A549 treated with Mapracorat at 1 μM for 4 hours (cell line): ENCODE measurements at places on chromosomes 1 and 21. TPM values are rescaled to one million over a fixed set of nuclear protein-coding genes. Genes with fewer than 3 reads are reported as not detected.

Gene OR2W3
- not detected in 5 replicates for total RNA-seq

Gene PYCR2
- 44.3 to 57.3 TPM (median 54.9 TPM) in 5 replicates for total RNA-seq

Gene INTS3
- 16.0 to 19.9 TPM (median 18.2 TPM) in 5 replicates for total RNA-seq

Gene EPS15
- total RNA-seq, result 8.8 to 13.8 TPM (median 11.9 TPM) in 5 replicates

Gene FNDC5
- total RNA-seq, result 0.17 to 0.80 TPM (median 0.30 TPM) in 5 replicates

Gene RHOU
- 7.3 to 10.1 TPM (median 9.5 TPM) in 5 replicates for total RNA-seq

Gene SIK1
- 12.1 to 19.5 TPM (median 16.2 TPM) in 5 replicates for total RNA-seq

Gene ST6GALNAC5
- not detected in 5 replicates for total RNA-seq

Gene CD1C
- total RNA-seq, result not detected in 5 replicates

Gene TSPAN2
- total RNA-seq, result 0.94 to 1.5 TPM (median 1.1 TPM) in 5 replicates

Gene RAB3B
- total RNA-seq, result 5.3 to 9.0 TPM (median 6.0 TPM) in 5 replicates

Gene GNG12
- total RNA-seq, result 56.6 to 70.6 TPM (median 67.8 TPM) in 5 replicates

Gene SLC6A17
- total RNA-seq, result 4.1 to 5.9 TPM (median 5.6 TPM) in 5 replicates

Gene DOP1B
- total RNA-seq, result 3.1 to 5.1 TPM (median 3.5 TPM) in 5 replicates

Gene SLC16A1
- total RNA-seq, result 42.5 to 47.3 TPM (median 45.8 TPM) in 5 replicates

Gene PTPRC
- not detected in 5 replicates for total RNA-seq

Gene TSPEAR
- not detected in 5 replicates for total RNA-seq

Gene NEGR1
- total RNA-seq, result not detected in 5 replicates

Gene LORICRIN
- total RNA-seq, result not detected in 5 replicates

Gene MOV10
- 24.4 to 33.8 TPM (median 29.7 TPM) in 5 replicates for total RNA-seq

Gene TYW3
- 16.0 to 17.9 TPM (median 17.1 TPM) in 5 replicates for total RNA-seq

Gene VAV3
- total RNA-seq, result 0.29 to 1.1 TPM (median 0.67 TPM) in 5 replicates

Gene NR1I3
- total RNA-seq, result not detected in 5 replicates

Gene SPRR5
- total RNA-seq, result not detected in 5 replicates

Gene HCN3
- 4.0 to 6.8 TPM (median 4.6 TPM) in 5 replicates for total RNA-seq

Gene PCSK9
- 2.0 to 3.8 TPM (median 3.0 TPM) in 5 replicates for total RNA-seq

Gene SDC3
- total RNA-seq, result 7.6 to 12.9 TPM (median 10.5 TPM) in 5 replicates

Gene SYDE2
- 0.68 to 1.1 TPM (median 0.74 TPM) in 5 replicates for total RNA-seq

Gene PKP1
- 0.02 to 0.08 TPM (median 0.05 TPM) in 3 of 5 replicates, not detected in the others for total RNA-seq

Gene FAM151A
- 0.16 to 0.32 TPM (median 0.17 TPM) in 5 replicates for total RNA-seq

Gene SPATA17
- total RNA-seq, result 1.4 to 3.2 TPM (median 2.4 TPM) in 5 replicates

Gene AMPD1
- not detected in 5 replicates for total RNA-seq

Gene ACBD6
- 53.7 to 60.4 TPM (median 59.9 TPM) in 5 replicates for total RNA-seq

Gene KCNJ15
- total RNA-seq, result 0.27 to 0.55 TPM (median 0.32 TPM) in 3 of 5 replicates, not detected in the others

Gene TNNT2
- total RNA-seq, result 0.39 TPM in 1 of 5 replicates, not detected in the others

Gene MIER1
- total RNA-seq, result 8.4 to 11.9 TPM (median 10.1 TPM) in 5 replicates

Gene LCE1A
- not detected in 5 replicates for total RNA-seq

Gene WNT3A
- 0.04 to 0.06 TPM in 2 of 5 replicates, not detected in the others for total RNA-seq

Gene ESRRG
- total RNA-seq, result not detected in 5 replicates

Gene AADACL3
- not detected in 5 replicates for total RNA-seq

Gene CD1E
- not detected in 5 replicates for total RNA-seq

Gene FAM177B
- total RNA-seq, result not detected in 5 replicates

Gene SOX13
- total RNA-seq, result 16.4 to 23.1 TPM (median 22.0 TPM) in 5 replicates

Gene NKAIN1
- 0.92 to 1.4 TPM (median 1.1 TPM) in 5 replicates for total RNA-seq

Gene SPATA1
- total RNA-seq, result 1.0 to 1.9 TPM (median 1.1 TPM) in 3 of 5 replicates, not detected in the others

Gene ZNF496
- total RNA-seq, result 14.9 to 19.1 TPM (median 17.9 TPM) in 5 replicates

Gene APOBEC4
- not detected in 5 replicates for total RNA-seq

Gene SHE
- total RNA-seq, result 0.07 to 0.13 TPM (median 0.10 TPM) in 5 replicates

Gene MTARC2
- 9.7 to 13.4 TPM (median 12.8 TPM) in 5 replicates for total RNA-seq

Gene MATN1
- 0.11 to 0.26 TPM (median 0.17 TPM) in 4 of 5 replicates, not detected in the other for total RNA-seq

Gene EDEM3
- 5.7 to 9.7 TPM (median 7.6 TPM) in 5 replicates for total RNA-seq

Gene PRKAA2
- total RNA-seq, result 1.9 to 2.3 TPM (median 2.1 TPM) in 5 replicates

Gene S100A14
- total RNA-seq, result 0.24 to 0.73 TPM (median 0.38 TPM) in 5 replicates

Gene SLC1A7
- total RNA-seq, result not detected in 5 replicates

Gene BRDT
- not detected in 5 replicates for total RNA-seq

Gene UCHL5
- total RNA-seq, result 37.1 to 43.7 TPM (median 42.5 TPM) in 5 replicates
